ENCODE measurements at places on chromosomes 2 and 18.

- no peak for DNase-seq
Observed at GRCh38 chr2:157124731-157125130, 132.8 kb upstream of the GALNT5 start.

DNA sequence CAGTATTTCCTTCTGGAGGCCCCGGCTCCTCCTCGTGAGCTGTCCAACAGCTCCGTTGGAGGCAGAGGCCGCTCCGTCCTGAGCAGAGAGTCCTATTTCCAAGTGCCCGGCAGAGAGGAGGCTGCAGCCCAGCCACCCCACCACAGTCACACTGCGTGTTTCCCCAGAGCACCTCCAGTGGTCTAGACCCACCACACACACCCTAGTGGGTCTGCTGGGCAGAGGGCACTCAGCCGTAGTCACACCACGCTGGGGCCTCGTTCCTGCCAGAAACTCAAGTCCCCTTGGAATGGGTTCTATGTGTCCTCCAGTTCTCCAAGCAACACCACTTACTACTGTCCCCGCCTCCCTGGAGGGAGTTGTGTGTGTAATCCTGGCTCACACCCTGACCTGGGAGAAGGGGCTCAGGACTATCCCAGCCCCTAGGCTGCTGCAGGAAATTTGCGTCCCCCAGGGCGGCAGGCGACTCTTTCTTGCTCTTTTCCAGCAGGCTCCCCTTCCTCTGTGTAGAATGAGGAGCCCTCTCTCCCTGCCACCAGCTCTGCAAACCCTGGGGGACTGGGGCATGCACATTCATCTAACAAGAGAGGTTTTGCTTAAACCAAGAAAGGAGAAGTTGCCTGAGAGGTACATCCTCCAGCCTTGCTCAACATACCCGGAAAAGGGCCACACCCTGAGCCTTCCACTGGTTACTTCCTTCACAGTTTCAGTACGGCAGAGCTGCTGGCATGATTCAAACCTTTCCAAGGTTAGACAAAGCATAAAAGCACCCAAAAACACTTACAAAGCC is 114.1 kb downstream of the NDUFA10 start:
- peak; percentile 64 for DNase-seq

DNA sequence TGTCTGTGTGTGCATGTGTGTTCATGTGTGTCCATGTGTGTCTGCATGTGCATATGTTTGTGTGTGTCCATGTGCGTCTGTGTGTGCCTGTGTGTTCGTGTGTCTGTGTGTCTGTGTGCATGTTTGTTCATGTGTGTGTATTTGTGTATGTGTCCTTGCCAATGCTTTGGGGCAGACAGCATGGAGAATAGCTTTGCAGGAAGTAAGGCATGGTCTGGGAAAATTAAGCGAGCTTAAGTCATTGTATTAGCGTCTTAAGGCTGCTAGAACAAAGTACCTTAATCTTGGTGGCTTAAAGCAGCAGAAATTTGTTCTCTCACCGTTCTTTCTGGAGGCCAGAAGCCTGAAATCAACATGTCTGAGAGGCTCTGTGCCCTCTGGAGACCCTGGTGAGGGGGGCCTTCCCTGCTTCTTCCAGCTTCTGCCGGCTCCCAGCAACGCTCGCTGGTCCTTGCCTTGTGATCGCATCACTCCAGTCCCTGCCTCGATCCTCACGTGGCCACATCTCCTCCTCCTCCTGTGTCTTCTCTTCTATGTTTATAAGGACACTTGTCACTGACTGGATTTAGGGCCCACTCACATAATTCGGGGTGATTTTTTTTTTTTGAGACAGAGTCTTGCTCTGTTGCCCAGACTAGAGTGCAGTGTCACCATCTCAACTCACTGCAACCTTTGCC is 3.8 kb downstream of the NEU2 start:
- DNase-seq: no peak

DNA sequence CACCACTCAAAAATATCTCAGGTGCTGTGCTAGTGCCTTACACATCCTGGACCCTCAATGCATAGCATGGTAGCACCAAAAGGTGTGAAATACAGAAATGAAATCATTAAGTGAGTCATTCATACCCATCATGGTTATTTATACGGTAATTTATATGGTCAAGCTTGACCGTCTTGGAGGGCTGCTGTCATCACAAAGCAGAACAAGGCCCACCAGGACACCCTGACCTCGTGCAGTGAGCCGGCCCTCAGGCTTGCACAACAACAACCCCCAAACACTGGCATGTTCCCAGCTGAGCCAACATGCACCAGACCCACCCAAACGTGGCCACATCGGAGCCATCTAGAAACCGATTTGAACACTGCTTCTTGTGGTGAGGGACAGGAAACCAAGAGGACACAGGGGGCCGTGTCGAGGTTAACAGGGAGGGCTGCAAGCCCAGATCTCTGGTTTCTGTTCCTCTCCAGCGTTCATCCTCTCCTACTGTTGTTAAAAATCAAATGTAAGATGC is 378.5 kb upstream of the ID2 start:
- peak; percentile 77 for DNase-seq

GRCh38 chr2:151437630-151438029 is 27.9 kb downstream of the RIF1 start:
- no peak for DNase-seq

GRCh38 chr2:3864943-3865865 is 161.8 kb downstream of the DCDC2C start:
- no peak for DNase-seq

DNA sequence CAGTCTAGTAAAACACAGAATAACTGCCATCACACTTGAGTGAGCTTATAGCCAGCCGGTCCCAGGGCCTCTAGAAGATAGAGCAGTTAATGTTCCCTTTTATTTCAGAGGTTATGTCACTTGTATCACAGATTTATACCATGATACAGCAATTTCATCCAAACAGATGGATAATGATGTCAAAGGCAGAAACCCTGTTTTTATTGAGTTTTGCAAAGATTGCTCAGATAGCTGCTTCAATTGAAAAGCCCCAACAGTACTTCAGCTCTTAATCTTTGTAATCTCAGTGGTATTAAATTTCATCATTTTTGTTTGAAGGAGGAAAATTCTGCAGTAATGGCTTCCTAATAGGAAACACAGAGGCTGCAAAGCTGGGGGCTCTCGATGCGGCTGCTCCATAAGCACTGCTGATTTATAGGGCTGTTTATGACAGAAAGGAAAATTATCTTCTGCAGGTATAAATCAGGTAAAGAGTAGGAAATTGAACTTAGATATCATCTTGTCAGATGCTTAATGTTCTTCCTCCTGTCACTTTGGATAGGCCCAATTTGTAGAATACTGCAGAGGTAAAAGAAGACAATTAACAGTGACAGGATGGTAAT is 112.3 kb downstream of the LNPK start:
- no peak for DNase-seq

DNA sequence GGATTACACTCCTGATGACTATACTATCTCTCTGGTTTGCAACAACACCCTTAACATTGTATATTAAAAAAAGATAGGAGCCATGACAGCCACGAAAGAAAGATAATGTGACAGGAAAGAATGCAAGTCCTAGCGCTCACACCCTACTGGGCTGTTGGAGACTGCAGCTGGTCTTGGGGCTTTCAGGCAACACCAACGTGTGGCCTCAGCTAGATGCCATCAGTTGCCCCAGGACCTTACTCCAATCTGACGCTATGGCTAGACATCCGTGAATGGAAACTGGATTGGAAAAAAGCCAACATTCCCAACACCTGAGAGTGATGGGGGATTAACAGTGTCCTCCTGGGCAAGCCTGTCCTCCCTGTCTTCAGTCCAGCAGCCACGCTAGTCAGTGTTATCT is 357.4 kb upstream of the GULP1 start:
- DNase-seq: no peak

- no peak for DNase-seq
Observed at GRCh38 chr2:109707281-109708147, 86.6 kb upstream of the RGPD5 start.

- DNase-seq: peak; percentile 1
Observed at GRCh38 chr2:145323512-145323911, 803.6 kb upstream of the ZEB2 start.

GRCh38 chr2:102043560-102043959 is 51.8 kb downstream of the IL1R2 start:
- no peak for DNase-seq

- DNase-seq: no peak
Observed at GRCh38 chr2:8600456-8600855, 81.4 kb upstream of the ID2 start.

GRCh38 chr2:172833898-172834297 is 98.3 kb downstream of the RAPGEF4 start:
- no peak for DNase-seq

- DNase-seq: no peak
Observed at GRCh38 chr2:227597998-227598397, 695 bp upstream of the SCYGR2 start.

DNA sequence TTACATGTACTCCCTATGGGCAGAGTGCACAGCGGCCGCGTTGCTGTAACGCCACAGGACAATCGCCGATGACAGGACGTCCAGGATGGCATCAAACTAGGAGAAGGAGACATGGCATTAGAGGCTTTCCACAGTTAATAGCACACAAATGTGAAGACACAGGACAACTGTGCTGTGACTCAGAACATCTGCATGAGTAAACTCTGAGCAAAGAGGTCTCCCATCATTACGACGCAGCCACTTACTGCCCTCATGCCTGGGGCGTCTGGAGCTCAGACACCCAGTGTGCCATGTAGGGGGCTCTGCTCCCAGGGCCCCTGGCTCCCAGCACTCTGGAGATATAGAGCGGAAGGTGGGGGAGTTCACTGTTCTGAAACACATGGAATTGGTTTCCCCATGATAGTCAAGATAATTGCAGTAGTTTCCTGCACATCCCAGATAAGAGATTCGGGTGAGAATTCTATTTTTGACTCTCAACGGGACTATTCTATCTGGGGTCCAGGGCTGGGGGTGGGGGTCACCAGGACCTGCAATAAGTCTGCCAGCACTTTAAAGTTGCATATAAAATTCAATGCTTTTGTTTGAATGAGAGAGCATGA is 168.1 kb downstream of the TMEM163 start:
- no peak for DNase-seq

DNA sequence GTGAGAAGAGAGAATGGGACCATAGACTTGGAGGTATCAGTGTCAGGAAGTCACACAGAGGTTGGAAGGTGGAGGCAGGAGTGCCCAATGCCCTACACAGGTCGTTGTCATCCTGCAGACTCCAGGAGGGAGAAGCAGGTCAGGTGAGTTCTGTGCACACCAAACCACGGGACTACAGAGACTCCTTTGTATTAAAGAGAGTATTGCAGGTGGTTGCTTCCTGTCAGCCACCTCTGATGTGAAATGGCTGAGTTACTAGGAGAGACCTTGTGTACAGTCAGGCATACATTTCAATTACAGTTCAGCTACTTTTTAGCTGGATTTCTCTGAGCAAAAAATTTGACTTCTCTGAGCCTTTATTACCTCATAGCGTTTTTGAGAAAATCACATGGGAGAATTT is 51.6 kb downstream of the SPP2 start:
- peak; percentile 53 for DNase-seq

- no peak for DNase-seq
Observed at GRCh38 chr2:33307659-33308270, 168.7 kb upstream of the RASGRP3 start.

- DNase-seq: no peak
Observed at GRCh38 chr2:104888489-104889258, 34.8 kb downstream of the POU3F3 start.

- DNase-seq: no peak
Observed at GRCh38 chr2:150482111-150482510, 5.4 kb downstream of the RND3 start.

DNA sequence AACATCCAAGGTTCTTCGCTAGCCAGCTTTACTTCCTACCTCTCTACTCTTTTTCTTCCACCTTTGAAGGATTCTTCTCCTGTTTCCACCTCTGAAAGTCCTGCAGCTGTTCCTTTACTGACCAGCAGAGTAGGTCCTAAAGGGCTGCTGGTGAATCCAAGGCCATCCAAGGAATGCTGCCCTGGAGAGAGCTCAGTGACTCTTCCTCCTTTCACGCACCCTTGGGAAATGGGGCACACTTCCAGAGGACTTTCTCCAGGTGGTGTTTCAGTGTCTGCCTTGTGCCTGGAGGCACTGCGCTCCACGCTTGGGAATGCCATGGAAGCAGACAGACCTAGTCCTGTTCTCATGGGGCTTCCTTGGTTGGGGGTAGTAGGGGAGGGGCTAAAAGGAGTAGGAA is 45.4 kb downstream of the SLC16A14 start:
- no peak for DNase-seq

DNA sequence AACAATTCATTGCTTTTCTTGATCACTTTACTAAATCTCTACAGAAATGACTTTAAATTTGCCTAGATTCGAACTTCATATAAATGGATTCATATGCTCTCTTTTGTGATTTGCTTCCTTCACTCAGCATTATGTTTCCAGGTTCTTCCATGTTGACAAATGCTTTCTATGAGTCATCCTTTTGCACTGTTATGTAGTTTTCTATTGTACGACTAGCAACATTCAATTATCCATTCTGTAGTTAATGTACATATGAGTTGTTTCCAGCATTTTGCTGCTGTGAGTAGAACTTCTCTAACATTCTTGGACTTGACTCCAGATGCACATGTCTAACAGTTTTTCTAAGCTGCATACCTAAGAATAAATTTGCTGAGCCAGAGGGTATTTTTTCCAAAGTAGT is 66.5 kb upstream of the NEUROD1 start:
- no peak for DNase-seq

GRCh38 chr2:187299122-187299906 is 148.7 kb downstream of the CALCRL start:
- DNase-seq: no peak

GRCh38 chr2:118243031-118243430 is 154.8 kb downstream of the INSIG2 start:
- DNase-seq: no peak

- no peak for DNase-seq
Observed at GRCh38 chr18:13284330-13285027, 65.9 kb downstream of the LDLRAD4 start.

DNA sequence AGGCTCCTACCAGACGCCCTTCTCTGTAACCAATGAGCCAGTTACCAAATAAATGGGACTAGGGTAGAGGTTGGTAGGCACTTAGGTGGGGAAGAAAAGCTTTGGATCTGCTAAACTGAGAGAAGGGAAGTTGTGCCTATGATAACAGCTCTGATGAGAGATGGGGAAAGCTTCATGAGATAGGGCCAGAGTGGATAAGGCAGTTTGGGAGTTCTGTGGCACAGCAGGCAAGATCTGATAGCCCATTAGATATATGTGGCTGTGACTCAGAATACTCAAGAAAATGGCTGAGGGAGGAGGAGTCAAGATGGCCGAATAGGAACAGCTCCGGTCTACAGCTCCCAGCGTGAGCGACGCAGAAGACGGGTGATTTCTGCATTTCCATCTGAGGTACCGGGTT is 99.8 kb downstream of the PDE11A start:
- DNase-seq: no peak

GRCh38 chr2:121902171-121902591 is 146.7 kb downstream of the TSN start:
- no peak for DNase-seq

Measured in CD4-positive, alpha-beta T cell treated with Interferon alpha-2 for 1 hour (primary cell).